Stimulated activated CD4-positive, alpha-beta T cell treated with anti-CD3 and anti-CD28 coated beads, Interleukin-1b, Interleukin-23, amount 100 ng/mL, for 1 hour (primary cell): ENCODE measurements at places on chromosomes 6 and 20.

DNA sequence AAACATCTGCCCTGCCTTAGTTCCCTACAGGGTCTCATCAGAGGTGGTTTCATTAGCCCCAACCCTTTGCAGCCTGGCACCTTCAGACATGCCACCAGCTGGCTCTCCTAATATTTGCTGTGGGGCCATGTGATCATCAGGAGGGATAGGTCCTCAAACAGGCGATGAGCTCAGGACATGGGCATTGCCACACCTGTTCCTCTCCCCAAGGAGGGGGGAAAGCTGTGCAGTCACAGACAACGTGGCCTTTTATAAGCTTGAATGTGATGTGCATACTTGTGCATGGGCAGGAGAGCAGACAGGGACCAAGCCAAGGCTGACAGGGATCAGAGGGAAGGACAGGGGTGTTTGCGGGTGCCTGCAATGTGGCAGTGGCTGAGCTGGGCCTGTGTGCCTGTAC is 78.8 kb upstream of the ZNFX1 start:
- no peak for DNase-seq

DNA sequence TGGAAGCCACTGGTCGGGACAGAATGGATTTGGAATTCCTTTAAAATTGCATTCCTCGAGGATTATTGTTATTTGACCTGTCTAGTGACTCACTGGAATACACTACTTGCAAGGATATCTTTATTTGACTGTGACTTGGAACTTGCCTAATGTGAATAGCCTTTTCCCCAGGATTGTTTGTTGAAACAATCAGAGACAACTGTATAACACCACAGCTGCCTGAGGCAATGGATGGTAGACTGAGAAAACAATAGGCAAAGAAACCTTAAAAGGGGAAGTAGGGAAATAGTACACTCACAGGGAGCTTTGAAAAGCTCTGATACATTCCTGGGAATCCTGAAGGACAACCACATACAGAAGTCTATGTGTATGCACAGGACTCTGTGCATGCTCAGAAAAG is 465.3 kb downstream of the BMP2 start:
- no peak for DNase-seq

DNA sequence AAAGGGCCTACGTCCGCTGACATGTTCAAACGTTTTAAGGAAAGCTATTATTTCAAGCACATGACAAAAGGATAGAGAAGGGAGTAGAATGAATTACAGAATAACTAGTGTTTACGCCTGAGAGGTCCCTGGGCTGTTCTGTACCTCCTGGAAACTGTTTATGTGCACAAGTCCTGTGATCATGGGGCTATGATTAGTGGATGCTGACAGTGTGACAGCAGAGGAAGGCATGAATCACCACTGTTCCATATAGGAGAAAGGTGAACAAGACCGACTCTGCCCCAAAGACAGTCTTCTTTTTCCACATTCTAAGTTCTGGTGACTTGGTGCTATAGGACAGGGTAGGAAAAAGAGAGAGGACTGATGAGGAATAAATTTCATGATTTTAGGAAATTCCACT is 249.2 kb upstream of the PRDM1 start:
- DNase-seq: no peak

- no peak for DNase-seq
These were observed 11.4 kb downstream of the COMMD7 start for GRCh38 chr20:32731882-32732266.

DNA sequence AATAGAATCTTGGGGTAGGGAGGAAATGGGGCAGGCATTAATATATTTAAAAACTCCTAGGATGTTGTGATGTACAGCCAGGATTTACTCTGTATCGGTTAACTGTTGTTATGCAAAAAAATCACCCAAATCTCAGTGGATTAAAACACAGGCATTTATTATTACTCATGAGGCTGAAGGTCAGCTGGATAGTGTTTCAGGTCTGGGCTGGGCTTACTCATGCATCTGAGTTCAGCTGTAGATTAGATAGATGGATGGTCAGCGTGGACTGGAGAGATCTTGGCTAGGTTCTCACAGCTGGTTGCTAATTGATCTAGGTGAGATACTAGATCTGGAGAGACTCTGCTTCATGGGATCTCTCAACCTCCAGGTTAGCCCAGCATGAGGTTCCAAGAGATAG is 131.4 kb downstream of the BTBD3 start:
- DNase-seq: no peak

DNA sequence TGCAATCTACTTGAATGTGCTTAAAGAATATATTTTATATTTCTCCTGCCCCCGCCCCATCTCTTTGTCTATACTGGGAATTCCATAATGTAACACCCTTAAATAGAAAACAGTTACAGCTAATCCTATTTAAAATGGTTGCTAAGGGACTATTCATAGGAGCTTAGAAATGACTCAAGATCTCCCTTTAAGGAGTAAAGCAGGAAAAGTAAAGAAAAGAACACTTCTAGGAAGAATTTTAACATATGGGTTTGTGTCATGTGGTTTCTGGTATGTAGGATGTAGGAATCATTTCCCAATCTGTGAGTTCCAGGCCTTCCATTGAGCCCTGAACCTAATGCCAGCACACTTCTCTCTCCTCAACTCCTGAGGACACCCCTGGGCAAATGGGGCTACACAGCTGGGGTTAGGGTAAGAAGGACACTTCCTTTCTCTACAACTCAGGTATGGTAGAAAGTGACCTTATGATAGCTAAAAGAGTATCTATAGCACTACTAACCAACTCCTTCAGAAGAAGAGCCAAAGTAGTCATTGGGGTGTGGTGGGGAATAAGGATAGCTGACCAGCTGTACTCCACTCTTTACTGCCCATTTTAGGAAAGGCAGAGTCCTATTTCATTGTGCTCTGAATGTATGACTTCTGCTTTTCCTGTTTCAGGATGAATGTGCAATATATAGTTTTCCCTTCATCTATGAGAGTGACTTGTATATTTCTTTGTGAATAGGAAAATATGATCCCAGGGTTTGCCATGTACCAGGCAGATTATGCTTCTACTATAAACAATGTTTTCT is 27.3 kb downstream of the RIMS1 start:
- DNase-seq: no peak

- DNase-seq: peak; percentile 37
These were observed 70.0 kb downstream of the SNX5 start for GRCh38 chr20:17898548-17898994.

DNA sequence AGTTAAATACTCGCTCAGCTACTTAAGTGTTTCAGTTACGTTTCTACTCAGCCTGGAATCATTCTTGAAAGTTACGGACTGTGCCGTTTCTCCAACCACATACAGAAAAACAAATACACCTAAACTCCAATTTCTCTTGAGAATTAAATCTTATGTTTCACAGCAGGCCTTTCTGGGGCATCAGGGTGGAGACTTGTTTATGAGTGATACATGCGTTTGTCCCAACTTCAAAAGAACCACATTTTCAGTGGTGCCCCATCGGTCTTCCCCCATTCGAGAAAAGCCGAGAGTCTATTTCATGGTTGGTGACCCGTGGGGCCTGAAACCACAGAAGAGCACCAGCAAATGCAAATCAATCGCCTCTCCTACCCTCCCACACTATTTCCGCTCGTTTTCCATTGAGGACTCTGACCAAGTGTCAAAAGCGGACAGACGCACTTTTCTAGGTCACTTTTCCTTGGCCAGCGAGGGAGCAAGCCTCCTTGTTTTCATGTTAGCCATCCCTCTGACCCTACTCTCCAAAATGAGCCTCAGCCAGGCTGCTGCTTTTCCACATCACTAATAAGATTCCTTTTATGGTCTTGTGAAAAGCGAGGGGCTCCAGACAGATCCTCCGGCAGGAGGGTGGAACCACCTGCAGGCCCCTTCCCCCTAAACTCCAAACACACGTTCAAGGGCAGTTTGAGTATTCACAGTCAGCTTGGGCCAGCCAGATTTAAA is 3.1 kb downstream of the JAG1 start:
- DNase-seq: no peak

- DNase-seq: no peak
These were observed 3.6 kb downstream of the CCND3 start for GRCh38 chr6:41937861-41938574.

- no peak for DNase-seq
These were observed 73.6 kb upstream of the AKAP12 start for GRCh38 chr6:151166180-151166579.

DNA sequence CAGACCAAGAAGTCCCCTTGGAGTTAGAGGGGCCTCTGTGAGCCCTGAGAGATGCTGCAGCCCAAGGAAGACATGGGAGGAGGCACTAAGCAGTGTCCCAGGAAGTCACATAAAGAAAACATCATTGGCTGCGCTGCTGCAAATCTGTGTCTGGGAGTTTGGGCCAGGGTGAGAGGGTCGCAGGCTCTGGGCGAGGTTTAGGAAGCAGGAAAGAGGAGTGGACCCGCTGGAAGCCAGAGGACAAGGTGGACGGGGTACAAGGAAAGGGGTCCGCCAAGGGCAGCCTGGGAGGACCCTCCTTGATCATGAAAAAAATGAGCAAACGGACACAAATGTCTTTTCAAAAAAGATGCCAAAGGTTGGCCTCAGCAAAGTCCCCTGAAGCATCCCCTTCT is 15.5 kb upstream of the SERPINB1 start:
- no peak for DNase-seq

GRCh38 chr6:71997341-71997740 is 111.0 kb downstream of the RIMS1 start:
- no peak for DNase-seq
